ENCODE measurements at places on chromosomes 16 and 17. TPM values are rescaled to one million over a fixed set of nuclear protein-coding genes. Genes with fewer than 3 reads are reported as not detected.

GRCh38 chr16:349211-349610, 3.3 kb downstream of the AXIN1 start:
- H3K36me3 ChIP-seq: peaks cover 20% of the 10 kb centered on the region
- H3K4me1 ChIP-seq: no peaks in the 10 kb centered on the region
- H3K4me3 ChIP-seq: peak overlapping the region; percentile 19

DNA sequence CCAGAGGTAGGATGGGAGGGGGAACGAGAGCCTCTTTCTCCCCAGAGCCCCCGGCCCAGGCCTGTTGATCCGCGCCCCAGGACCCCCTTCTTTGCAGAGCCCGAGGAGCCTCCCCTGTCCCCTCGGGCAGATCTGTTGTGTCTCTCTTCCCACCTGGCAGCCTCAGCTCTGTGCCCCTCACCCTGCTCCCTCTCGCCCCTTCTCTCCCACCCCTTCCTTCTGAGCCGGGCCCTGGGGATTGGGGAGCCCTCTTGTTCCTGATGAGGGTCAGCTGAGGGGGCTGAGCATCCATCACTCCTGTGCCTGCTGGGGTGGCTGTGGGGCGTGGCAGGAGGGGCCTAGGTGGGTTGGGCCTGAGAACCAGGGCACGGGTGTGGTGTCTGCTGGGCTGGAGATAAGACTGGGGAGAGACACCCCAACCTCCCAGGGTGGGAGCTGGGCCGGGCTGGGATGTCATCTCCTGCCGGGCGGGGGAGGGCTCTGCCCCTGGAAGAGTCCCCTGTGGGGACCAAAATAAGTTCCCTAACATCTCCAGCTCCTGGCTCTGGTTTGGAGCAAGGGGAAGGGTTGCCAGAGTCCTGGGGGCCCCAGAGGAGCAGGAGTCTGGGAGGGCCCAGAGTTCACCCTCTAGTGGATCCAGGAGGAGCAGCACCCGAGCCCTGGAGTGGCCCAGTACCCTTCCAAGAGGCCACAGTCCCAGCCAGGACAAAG, 65.4 kb downstream of the MRC2 start:
- H3K4me3 ChIP-seq: no peak overlapping the region
- no peak overlapping the region for H3K27ac ChIP-seq
- H3K27me3 ChIP-seq: peaks cover 8% of the 10 kb centered on the region
- no peak for DNase-seq

DNA sequence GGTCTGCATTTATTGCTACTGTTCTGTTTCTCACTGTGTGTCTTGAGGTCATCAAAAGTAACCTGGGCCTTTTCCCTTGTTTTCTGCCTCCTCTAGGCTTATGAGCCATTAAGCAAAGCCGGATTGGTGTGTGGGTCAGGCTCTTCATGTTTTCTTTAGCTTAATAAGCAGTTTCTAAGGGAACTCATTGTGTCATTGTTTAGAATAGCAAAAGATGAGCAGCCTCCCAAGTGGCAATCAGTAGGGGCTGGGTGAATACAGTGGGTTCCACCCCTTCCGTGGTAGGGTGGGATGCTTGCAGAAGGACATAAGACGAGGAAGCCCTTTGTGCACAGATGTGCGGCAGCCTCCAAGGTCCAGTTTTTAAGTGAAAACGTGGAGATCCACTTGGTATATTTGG, 34.5 kb downstream of the ABCC1 start:
- H3K36me3 ChIP-seq: peaks cover 28% of the 10 kb centered on the region
- no peak overlapping the region for H3K4me3 ChIP-seq
- DNase-seq: no peak
- no peaks in the 10 kb centered on the region for H3K27me3 ChIP-seq
- H3K27ac ChIP-seq: no peak overlapping the region

The KCNH4 gene
- not detected for total RNA-seq

The ZNF629 gene
- total RNA-seq: 33.0 TPM

All from progenitor cell of endocrine pancreas (in vitro differentiated cells).